Natural killer cell treated with Interleukin-12 subunit alpha and Interleukin-12 subunit beta and Interleukin-15 and Interleukin-18, amount 100 ng/mL, for 72 hours (primary cell): ENCODE measurements at places on chromosomes 13 and 19. TPM values are rescaled to one million over a fixed set of nuclear protein-coding genes. Genes with fewer than 3 reads are reported as not detected.

DNA sequence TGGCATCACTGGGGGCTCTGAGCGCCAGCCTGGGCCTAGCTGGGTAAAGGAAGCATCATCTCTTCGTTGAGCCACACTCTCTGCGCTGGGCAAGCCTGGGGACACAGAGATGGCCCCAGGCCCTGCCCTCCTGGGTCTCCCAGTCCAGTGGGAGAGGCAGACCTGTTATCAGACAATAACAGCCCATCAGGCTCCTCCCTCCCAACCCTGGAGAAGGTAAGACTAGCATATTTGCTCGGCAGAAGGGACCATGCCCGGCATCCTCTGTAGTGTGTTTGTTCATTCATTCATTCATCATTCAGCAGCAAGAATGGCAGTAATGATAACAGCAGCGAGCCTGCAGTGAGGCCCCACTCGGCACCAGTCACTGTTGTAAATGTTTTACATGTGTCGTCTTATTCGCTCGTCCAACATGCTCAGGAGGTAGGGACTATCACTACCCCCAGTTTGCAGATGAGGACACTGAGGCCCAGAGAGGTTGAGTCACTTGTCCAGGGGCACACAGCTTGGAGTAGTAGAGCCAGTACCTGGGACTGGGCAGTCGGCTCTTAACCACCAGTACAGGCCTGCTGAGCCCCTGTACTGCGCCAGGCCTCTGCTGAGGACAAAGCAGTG lies 33.2 kb downstream of the PAK4 start:
- no peaks in the 10 kb centered on the region for H3K36me3 ChIP-seq
- H3K4me3 ChIP-seq: no peak overlapping the region
- DNase-seq: no peak
- peaks cover 43% of the 10 kb centered on the region for H3K4me1 ChIP-seq
- no peaks in the 10 kb centered on the region for H3K27me3 ChIP-seq

GRCh38 chr13:109963960-109964563 lies 177.7 kb upstream of the IRS2 start:
- no peaks in the 10 kb centered on the region for H3K4me1 ChIP-seq
- H3K4me3 ChIP-seq: no peak overlapping the region
- no peaks in the 10 kb centered on the region for H3K27me3 ChIP-seq

GFY gene
- not detected for total RNA-seq

DNA sequence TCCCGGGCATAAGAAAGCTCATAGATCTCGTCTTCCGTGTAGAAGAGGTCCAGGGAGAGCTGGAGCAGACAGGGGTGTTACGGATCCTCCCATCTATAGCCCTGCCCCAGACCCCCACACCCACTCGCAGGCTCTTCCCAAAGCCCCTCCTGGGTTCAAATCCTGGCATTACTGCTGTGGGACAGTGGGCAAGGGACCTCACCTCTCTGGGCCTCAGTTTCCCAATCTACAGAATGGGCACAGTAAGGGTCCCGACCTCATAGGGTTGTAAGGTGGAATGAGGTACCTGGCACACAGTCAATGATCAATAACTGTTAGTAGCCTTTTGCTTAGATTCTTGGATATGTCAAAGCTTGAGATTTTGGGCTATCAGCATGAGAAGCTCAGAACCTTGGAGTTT lies 10.5 kb downstream of the FAM98C start:
- no peak for DNase-seq
- H3K4me1 ChIP-seq: peaks cover 19% of the 10 kb centered on the region
- H3K27me3 ChIP-seq: no peaks in the 10 kb centered on the region
- H3K4me3 ChIP-seq: no peak overlapping the region

DNA sequence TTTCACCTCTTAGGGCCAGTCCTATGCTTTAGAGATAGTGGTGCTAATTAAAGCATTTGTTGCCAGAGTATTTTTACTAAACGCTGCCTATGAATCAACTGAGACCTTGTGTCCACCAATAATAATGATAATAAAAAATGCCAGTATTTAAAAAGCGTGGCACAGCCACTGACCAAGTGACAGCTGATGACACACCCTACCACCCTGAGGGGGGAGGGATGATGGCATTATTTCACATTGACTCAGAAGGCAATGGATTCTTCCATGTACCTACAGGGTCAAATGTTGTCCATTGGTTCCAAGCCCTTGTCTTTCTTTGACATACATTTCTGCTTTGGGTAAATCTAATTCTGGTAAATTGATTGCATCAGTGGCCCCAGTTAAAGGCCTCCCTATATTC lies 384.4 kb downstream of the DLEU7 start:
- H3K4me3 ChIP-seq: no peak overlapping the region
- DNase-seq: no peak
- H3K36me3 ChIP-seq: no peaks in the 10 kb centered on the region
- H3K27me3 ChIP-seq: peaks cover 3% of the 10 kb centered on the region

GRCh38 chr13:44272692-44273091 lies 100.9 kb upstream of the SERP2 start:
- no peak overlapping the region for H3K4me3 ChIP-seq
- no peak for DNase-seq
- H3K27ac ChIP-seq: no peak overlapping the region
- H3K4me1 ChIP-seq: peaks cover 22% of the 10 kb centered on the region
- no peaks in the 10 kb centered on the region for H3K27me3 ChIP-seq

RNF17 gene
- not detected for total RNA-seq

DNA sequence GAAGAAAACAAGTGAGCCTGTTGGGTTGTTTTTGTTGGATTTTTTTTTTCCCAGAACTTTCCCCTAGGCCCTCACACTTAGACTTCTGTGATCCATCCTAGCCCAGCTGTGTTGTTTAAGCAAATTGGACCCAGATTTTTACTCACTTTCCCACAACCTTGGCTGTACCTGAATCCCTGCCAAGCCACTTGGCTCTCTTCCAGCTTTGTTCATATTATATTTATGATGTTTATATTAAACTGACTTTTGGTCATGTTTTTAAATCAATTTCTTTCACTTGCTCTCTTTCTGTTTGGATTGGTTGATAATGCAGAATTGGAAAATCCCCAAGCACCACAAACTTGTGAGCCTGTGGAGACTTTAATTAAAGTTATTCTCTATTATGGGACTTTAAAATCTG lies 16.6 kb downstream of the OLFM4 start:
- H3K36me3 ChIP-seq: no peaks in the 10 kb centered on the region
- H3K4me3 ChIP-seq: no peak overlapping the region
- peaks cover 15% of the 10 kb centered on the region for H3K27me3 ChIP-seq
- no peak for DNase-seq

GRCh38 chr19:46131485-46132143 lies 7.1 kb upstream of the IGFL3 start:
- no peaks in the 10 kb centered on the region for H3K4me1 ChIP-seq
